ENCODE measurements at places on chromosomes 1 and 21.

- no peaks in the 10 kb centered on the region for H3K36me3 ChIP-seq
- peaks cover 3% of the 10 kb centered on the region for H3K4me1 ChIP-seq
- H3K27ac ChIP-seq, result no peak overlapping the region
- no peak overlapping the region for H3K4me3 ChIP-seq
- H3K27me3 ChIP-seq, result no peaks in the 10 kb centered on the region
Observed at GRCh38 chr1:85230305-85230977, 29.0 kb downstream of the C1orf52 start.

- no peaks in the 10 kb centered on the region for H3K27me3 ChIP-seq
- no peak overlapping the region for H3K4me3 ChIP-seq
- H3K4me1 ChIP-seq, result no peaks in the 10 kb centered on the region
- H3K36me3 ChIP-seq, result peaks cover 6% of the 10 kb centered on the region
- H3K27ac ChIP-seq, result no peak overlapping the region
Observed at GRCh38 chr1:61089741-61090140, 7.4 kb downstream of the NFIA start.

- no peak for DNase-seq
- no peak overlapping the region for H3K27ac ChIP-seq
- H3K36me3 ChIP-seq, result no peaks in the 10 kb centered on the region
- no peaks in the 10 kb centered on the region for H3K27me3 ChIP-seq
Observed at GRCh38 chr1:245448531-245448930, 293.7 kb downstream of the KIF26B start.

GRCh38 chr1:157045250-157046218 lies at the start of gene ARHGEF11:
Gene ARHGEF11 (minus strand): TSS chr1:157045742. CDS start chr1:157044330, 1,412 bp downstream.
- H3K4me1 ChIP-seq, result peaks cover 19% of the 10 kb centered on the region
- H3K36me3 ChIP-seq, result no peaks in the 10 kb centered on the region
- peak; percentile 96 for DNase-seq
- H3K4me3 ChIP-seq, result peak within 1 kb of the TSS; percentile 86
- H3K27ac ChIP-seq, result peak within 1 kb of the TSS; percentile 91

GRCh38 chr1:211036381-211037060 lies 97.4 kb downstream of the KCNH1 start:
- no peaks in the 10 kb centered on the region for H3K4me1 ChIP-seq
- no peak overlapping the region for H3K4me3 ChIP-seq
- no peak for DNase-seq
- no peak overlapping the region for H3K27ac ChIP-seq
- no peaks in the 10 kb centered on the region for H3K27me3 ChIP-seq

GRCh38 chr1:58721247-58721820 lies 21.5 kb upstream of the MYSM1 start:
- DNase-seq, result no peak
- H3K27me3 ChIP-seq, result no peaks in the 10 kb centered on the region
- no peaks in the 10 kb centered on the region for H3K4me1 ChIP-seq
- no peak overlapping the region for H3K27ac ChIP-seq
- H3K4me3 ChIP-seq, result no peak overlapping the region

DNA sequence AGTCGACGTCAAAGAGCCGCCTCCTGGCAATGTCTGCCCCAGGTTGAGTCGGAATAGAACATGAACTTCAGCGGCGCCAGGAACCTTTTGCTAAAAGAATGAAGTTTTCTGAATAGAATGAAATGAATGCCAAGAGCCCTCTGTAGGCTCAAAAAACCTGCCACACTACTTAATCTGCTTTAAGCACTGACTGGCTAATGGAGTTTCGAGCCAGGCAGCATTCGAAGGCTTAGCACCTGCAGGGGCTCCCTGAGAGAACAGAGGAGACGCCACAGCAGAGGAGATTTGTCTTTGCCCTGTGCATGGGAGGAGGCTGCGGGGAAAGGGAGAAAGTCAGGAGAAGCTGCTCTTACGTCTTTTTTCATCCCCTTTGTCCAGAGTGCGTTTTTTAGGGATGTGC lies 641.7 kb downstream of the AJAP1 start:
- H3K4me3 ChIP-seq, result no peak overlapping the region
- H3K27ac ChIP-seq, result no peak overlapping the region
- DNase-seq, result no peak
- H3K36me3 ChIP-seq, result no peaks in the 10 kb centered on the region
- H3K27me3 ChIP-seq, result no peaks in the 10 kb centered on the region

DNA sequence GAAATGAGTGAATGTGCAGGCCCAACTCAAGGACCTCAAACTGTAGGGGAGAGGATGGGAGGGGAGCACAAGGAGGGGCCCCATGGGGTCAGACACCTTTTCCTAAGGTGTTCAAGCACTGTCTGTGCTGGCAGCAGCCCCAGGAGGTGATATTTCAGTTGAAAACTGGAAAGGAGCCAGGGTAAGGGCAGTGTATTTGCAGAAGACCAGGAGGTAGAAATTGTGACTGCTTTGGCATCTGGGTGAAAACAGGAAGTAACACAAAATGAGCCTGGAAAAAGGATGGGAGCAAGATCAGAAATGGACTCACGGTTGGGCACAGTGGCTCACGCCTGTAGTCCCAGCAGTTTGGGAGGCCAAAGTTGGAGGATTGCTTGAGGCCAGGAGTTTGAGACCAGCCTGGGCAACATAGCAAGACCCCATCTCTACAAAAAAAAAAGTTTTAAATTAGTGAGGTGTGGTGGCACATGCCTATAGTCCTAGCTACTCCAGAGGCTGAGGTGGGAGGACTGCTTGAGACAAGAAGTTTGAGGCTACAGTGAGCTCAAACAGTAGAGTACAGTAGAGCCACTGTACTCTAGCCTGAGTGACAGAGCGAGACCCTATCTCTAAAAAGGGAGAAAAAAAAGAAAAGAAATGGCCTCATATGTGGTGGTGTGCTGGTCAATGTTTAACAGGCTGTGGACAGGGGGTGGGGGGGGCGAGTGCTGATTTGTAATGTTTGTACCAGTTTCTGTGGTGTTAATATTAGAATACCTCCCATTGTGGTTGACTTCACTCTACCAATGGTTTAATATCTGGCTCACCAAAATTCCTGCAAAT lies 76.2 kb upstream of the ANGPTL1 start:
- H3K4me1 ChIP-seq, result no peaks in the 10 kb centered on the region
- H3K27me3 ChIP-seq, result no peaks in the 10 kb centered on the region
- H3K36me3 ChIP-seq, result no peaks in the 10 kb centered on the region
- no peak overlapping the region for H3K4me3 ChIP-seq
- no peak for DNase-seq

DNA sequence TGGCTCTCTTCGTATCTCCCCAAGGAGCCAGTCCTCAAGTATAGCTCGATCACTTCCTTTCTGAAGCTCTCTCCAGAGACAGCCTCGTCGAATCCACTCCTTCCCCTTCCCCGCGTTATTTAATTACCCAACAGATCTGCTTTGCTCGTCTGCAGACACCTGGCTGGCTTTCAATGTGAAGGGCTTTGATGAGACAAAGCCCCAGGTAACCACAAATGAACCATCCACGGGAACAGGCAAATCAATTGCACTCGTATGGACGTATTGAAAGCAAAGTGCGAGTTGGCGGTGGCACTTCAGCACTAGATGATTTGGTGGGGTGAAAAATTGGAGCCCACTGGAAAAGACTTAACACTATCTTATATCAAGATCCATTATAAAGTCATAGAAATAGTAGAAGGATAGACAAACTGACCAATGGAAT lies 364 bp upstream of the BCAR3 start:
- no peak for DNase-seq
- peak overlapping the region; percentile 60 for H3K4me3 ChIP-seq

- no peak overlapping the region for H3K4me3 ChIP-seq
- peaks cover 17% of the 10 kb centered on the region for H3K4me1 ChIP-seq
- H3K27me3 ChIP-seq, result no peaks in the 10 kb centered on the region
- H3K36me3 ChIP-seq, result no peaks in the 10 kb centered on the region
Observed at GRCh38 chr1:183173828-183174227, 12.2 kb upstream of the LAMC2 start.

GRCh38 chr1:11838349-11839272 lies 9.0 kb downstream of the NPPA start:
- no peak overlapping the region for H3K4me3 ChIP-seq
- H3K27me3 ChIP-seq, result no peaks in the 10 kb centered on the region
- peaks cover 95% of the 10 kb centered on the region for H3K36me3 ChIP-seq
- DNase-seq, result peak; percentile 31

- no peak overlapping the region for H3K27ac ChIP-seq
- H3K4me1 ChIP-seq, result no peaks in the 10 kb centered on the region
- H3K4me3 ChIP-seq, result no peak overlapping the region
- no peaks in the 10 kb centered on the region for H3K36me3 ChIP-seq
- no peaks in the 10 kb centered on the region for H3K27me3 ChIP-seq
- DNase-seq, result no peak
Observed at GRCh38 chr1:33711511-33711910, 152.4 kb upstream of the HMGB4 start.

- no peaks in the 10 kb centered on the region for H3K27me3 ChIP-seq
- no peaks in the 10 kb centered on the region for H3K36me3 ChIP-seq
- H3K4me3 ChIP-seq, result no peak overlapping the region
- H3K4me1 ChIP-seq, result no peaks in the 10 kb centered on the region
Observed at GRCh38 chr21:45123440-45123839, 49.1 kb downstream of the ADARB1 start.

DNA sequence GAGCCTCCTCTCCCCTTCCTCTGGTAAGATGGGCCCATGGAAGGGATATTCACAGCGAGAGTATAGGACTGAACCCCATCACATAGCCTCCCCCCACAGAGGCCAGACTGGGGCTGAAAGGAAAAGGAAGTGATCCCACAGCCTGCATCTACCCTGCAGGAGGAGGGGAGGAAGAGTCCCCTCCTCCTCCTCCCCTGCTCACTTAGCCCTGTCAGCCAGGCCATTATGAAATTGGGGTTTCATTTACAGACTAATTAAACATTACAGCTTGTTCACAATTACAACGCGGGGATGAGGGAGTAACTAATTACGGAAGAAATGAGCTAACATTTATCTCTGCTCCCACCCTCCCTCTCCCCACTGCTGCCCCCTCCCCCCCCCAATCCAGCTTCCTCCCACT lies 25.4 kb downstream of the DMAP1 start:
- peaks cover 35% of the 10 kb centered on the region for H3K4me1 ChIP-seq
- no peak overlapping the region for H3K4me3 ChIP-seq
- no peak overlapping the region for H3K27ac ChIP-seq
- no peaks in the 10 kb centered on the region for H3K27me3 ChIP-seq
- peaks cover 11% of the 10 kb centered on the region for H3K36me3 ChIP-seq

DNA sequence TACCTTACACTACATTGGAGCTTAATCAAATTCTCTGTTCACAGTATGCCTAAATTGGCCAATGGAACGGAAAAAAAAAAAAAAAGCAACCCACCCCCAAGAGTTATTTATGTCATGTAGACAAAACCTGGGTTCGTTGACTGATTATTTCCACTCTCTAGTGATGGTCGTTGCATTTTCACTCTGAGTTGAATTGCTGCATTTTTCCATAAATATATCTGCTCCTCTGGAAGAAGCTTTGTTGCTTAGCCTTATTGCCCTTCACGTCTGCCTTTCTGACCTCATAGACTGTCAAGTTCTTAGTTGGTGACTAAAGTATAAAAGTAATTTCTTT lies 90.2 kb upstream of the RUNX1 start:
- no peak for DNase-seq
- no peak overlapping the region for H3K4me3 ChIP-seq
- peaks cover 13% of the 10 kb centered on the region for H3K4me1 ChIP-seq
- no peaks in the 10 kb centered on the region for H3K36me3 ChIP-seq
- no peaks in the 10 kb centered on the region for H3K27me3 ChIP-seq
- no peak overlapping the region for H3K27ac ChIP-seq

DNA sequence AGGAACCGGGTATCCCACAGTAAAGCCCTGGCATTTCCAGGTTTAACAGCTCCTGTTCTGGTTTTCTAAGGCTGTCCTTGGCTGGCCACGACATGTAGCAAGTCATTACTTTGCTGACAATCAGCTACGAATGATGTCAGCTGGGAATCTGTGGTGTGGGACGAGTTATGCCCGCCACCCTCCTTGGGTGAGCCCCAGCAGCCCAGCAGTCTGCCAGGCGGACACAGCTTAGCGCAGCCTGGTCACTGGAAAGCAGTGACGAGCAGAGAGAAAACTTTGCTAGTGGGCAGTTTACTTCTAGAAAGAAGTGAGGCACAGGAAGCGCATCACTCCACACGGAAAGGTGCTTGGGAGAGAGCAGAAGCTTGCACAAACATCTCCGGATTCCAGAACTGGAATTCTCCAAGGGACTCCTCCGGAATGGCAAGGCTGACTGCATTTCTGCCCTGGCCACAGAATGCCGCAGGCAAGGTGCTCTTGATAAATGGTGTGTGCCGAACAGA lies 15.5 kb upstream of the ZNF436 start:
- no peak for DNase-seq
- H3K4me1 ChIP-seq, result peaks cover 11% of the 10 kb centered on the region
- H3K27me3 ChIP-seq, result no peaks in the 10 kb centered on the region
- no peak overlapping the region for H3K27ac ChIP-seq
- no peak overlapping the region for H3K4me3 ChIP-seq

- no peaks in the 10 kb centered on the region for H3K27me3 ChIP-seq
- no peak overlapping the region for H3K27ac ChIP-seq
- no peak for DNase-seq
Observed at GRCh38 chr1:13492711-13493110, 21.1 kb downstream of the LRRC38 start.

DNA sequence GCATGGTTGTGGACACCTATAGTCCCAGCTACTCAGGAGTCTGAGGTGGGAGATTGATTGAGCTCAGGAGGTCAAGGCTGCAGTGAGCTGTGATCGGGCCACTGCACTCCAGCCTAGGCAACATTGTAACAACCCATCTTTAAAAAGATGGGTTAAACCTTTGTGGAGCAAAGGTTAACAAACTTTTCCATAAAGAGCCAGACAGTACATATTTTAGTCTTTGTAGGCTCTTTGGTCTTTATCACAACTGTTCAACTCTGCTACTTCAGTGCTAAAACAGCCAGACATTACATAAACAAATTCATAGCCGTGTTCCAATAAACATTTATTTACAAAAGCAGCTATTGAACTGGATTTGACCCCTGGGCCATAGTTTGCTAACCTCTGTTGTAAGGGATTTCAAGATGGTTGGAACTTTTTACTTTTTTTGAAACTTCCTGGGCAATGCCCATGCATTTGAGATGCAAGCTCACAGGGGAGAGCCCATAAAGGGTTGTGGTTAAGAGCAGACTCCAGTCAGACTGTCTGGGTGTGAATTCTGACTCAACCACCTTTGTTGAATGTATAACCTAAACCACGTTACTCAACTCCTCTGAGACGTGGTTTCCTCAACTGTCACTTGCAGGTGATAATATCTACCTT lies 10.8 kb downstream of the INAVA start:
- DNase-seq, result no peak
- H3K4me3 ChIP-seq, result no peak overlapping the region
- H3K36me3 ChIP-seq, result peaks cover 86% of the 10 kb centered on the region
- no peaks in the 10 kb centered on the region for H3K27me3 ChIP-seq

DNA sequence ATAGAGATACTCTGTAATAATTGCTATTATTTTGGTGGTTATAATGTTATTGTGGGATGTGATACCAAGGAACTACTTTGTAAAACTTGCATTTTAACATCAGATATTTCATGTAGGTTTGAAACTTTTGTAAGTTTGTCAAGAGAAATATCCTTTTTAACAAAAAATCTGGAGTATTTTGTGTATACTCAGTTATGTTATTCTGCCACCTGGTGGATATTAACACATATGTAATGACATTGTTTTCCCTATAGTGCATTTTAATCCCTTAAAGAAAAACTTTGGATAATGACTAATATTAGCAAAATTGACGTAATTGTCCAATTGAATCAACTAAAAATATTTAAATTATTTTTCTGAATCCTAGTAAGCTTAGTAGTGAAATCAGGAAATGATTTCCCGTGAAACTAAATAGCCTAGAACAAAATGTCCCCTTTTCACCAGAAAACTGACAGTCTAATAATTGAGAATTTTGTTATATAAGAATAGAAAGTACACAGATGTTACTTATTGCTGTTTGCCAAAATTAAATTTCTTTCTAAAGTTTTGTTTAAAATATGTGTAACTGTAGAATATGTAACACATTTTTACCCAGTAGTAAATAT lies 39.6 kb downstream of the KCTD3 start:
- no peak overlapping the region for H3K27ac ChIP-seq
- H3K27me3 ChIP-seq, result no peaks in the 10 kb centered on the region
- H3K36me3 ChIP-seq, result peaks cover 29% of the 10 kb centered on the region
- peaks cover 3% of the 10 kb centered on the region for H3K4me1 ChIP-seq
- no peak for DNase-seq
